OCI-LY7 (cell line): ENCODE measurements at places on chromosomes 16 and 17. TPM values are rescaled to one million over a fixed set of nuclear protein-coding genes. Genes with fewer than 3 reads are reported as not detected.
A peak's percentile ranks its signal among the peaks of the same experiment; 100 is the strongest.

The TBC1D3H gene
- total RNA-seq = not detected in 2 replicates

The CHAD gene
- total RNA-seq = not detected in 2 replicates

The TP53TG3F gene
- not detected in 2 replicates for total RNA-seq

The KRTAP2-3 gene
- total RNA-seq = not detected in 2 replicates

The DLX4 gene
- total RNA-seq = 0.27 and 1.3 TPM in 2 replicates

The RAB37 gene
- total RNA-seq = 12.7 and 18.9 TPM in 2 replicates

The TNFRSF13B gene
- 5.7 and 7.5 TPM in 2 replicates for total RNA-seq

- DNase-seq = no peak
Measured at GRCh38 chr16:15916323-15916722, 27.9 kb upstream of the CEP20 start.

DNA sequence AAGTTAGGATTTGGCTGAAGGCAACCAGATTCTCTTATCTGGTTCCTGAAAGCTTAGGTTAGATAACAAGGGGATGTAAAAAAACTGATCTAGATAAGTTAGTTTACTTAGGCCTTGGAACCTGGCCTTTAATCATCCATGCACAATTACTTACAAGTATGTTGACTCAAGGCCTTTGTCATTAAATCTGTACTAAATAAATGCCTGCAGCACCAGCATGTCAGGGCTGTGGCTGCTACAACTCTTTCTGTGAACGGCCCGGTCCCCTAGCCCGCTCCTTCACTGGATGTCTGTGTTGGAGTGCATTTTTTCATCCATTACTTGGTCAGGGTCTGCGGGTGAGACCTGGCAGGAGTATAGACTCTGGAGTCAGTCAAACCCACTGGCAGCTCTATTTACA lies 48.4 kb upstream of the ALDH3A1 start:
- DNase-seq = peak; percentile 8

DNA sequence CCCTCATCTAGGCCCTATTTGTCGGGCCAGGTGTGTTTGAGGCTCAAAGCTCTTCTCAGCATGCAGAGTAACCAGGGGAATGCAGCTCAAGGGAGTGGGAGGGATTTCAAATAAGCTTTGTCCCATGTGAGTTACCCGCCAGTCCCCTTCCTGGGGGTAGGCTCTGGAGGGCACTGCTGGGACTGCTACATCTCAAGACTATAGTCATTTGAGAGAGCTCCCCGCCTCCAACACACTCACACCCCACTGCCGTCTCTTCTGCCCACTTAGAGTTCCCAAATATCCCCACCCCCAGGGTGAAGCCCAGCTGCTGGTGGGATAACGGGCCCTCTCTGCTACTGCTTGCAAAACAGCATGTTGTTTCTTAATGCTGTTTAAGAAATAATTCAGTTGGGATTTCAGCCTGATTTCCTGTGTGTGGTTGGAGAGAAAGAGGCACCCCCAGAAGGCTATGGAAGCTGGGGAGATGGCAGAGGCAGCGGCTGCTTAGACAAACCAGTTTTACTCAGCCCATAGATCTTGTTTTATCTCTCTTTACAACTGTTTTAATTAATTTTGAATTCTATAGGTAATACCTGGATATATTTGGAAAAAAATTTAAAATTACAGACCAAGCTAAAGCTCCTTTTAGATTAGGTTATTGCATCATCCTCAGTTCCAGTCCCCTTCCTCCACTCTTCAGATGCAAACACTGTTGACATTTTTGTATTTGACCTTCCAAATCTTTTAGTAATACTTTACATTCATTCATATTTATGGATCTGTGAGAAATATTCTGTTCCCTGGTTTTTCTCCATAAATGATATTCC lies 4.1 kb upstream of the MPO start:
- DNase-seq = no peak

GRCh38 chr16:46715769-46716305 lies 26.4 kb downstream of the ORC6 start:
- no peak for DNase-seq

GRCh38 chr17:45261577-45262515 lies at the start of gene SPATA32:
SPATA32 (minus strand) TSS chr17:45262094; CDS start chr17:45262016, 78 bp downstream.
- peak; percentile 54 for DNase-seq

GRCh38 chr16:87470332-87470731 lies 22.5 kb downstream of the ZCCHC14 start:
- DNase-seq = no peak

DNA sequence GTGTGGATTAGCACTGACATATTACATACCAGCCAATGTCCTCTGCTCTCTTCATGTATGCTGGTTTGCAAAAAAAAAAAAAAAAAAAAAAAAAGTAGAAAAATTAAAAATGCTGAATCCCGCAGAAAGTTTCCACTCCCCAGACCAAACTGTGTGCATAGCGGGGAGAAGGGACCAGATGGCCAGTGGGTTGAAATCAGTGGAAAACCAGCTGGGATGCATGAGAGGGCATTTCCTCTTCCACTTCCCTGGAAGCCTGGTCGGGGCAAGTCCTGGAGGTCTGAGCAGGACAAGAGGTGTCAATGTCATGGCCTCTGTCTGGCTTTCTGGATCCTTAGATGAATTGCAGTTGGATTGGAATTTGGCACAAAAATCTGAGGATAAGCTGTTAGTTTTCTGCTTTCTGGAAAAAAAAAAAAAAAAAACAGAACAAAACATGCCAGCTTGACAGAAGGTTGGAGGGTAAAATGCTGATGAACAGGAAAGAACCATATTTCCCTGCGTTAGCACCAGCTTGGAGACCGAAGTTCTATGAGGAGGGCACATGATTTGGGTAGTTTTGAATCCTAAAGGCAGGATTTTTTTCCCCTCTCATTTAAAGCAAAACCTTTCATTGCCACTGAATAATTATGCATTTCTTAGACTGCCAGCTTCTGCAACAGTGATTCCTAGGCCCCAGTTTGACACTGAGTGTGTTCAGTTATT lies 941.5 kb upstream of the EEF2KMT start:
- no peak for DNase-seq

DNA sequence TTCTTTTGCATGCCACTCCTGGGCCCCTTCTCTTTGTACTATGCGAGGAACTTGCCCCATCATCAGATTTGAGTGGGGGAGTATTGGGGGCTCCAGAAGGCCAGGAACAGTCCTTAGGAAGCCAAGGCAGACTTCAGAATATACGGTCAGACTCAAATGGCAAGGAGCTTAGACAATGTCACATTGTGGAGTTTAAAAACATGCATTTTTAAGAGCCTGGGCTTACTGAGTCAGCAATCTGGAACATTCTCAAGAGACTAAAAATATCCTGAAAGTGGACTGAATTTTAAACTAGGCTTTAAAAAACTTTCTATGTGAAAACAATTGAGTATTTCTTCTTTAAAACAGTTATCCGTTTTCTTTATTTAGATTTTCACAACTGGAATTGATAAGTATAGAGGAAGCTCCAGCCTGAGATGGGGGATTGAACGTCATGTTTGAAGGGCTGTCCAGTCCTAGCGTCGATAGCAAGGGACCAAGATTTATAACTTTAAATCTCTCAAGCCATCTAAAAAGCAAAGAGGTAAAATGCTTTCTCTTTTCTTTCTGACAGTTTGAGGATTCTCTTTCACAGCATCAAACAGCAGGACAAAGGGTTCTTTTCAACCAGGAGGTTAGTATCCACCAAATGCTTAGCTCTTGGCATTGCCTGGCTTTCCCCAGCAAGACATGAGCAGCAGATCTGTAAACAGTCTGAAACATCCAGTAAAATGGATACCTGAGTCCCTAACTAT lies 45.8 kb upstream of the CDRT4 start:
- no peak for DNase-seq

DNA sequence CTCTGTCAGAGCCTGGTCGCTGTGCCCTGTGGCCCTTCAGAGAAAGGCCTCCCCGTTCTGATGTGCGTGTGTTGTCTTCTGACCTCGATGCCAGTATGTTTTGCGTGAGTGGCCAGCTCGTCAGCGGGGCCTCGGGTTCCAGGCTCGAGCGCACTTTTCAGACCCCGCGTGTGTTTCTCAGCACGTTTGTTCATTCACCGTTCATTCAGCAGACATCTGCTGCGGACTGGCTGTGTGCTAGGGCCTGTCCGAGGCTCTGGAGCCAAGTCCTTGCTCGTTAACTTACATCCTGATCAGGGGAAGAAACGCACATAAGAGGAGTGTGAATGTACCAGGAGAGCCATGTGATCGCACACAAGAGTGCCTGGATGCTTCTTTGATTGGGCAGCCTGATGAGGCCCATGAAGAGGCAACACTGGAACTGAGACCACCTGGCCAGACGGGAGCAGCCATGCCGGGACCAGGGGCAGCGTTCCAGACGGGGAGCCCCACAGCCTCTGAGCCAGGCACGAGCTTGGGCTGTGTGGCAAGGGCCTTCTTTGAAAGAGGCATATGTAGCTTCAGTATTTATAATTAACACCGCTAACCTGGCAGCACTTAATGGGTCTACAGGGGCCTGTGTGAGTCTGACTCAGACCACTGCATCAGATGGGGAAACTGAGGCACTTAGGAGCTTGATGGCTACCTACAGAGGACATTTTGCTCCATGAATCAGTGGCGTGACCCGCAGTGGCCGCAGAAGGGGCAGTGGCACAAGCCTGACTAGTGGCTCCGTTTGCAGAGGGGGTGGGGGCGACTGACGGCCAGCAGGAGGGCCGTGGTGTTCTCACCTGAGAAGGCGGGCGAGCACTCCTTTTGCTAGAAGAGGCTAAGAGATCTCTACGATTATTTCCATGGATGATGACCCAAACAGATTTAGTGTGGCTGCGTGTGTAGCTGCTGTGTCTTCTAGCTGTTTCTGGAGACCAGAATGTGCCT lies 187.9 kb upstream of the CHMP6 start:
- no peak for DNase-seq

DNA sequence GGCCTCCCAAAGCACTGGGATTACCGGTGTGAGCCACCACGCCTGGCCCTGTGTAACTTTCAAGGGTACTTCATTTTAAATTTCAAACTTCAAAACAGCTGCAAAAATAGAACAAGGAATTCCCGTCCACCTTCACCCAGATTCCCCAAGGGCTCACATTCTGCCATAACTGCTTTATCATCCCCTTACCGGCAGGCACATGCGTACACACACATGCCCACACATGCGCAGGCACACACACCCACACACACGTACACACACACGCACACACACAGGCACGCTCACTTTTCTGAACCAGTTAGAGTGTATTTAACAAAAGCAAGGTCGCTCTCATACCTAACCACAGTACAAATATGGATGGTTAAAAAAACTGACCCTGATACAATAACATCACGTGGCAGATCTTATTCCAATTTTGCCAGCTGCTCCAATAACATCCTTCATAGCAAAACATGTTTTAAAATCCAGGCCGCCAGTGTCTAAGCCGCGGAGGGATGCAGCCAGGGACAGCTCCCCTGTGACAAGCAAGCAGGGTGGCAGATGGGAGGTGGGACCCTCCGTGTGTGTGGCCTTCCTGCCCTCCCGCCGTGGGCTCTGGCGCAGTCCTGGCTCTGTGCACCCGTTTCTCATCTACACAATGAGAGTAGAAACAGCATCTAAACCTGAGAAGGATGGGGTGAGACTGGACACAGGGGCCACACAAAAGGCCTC lies 23.1 kb downstream of the PDIA2 start:
- DNase-seq = no peak

GRCh38 chr17:14310605-14311004 lies 9.7 kb downstream of the HS3ST3B1 start:
- DNase-seq = no peak

DNA sequence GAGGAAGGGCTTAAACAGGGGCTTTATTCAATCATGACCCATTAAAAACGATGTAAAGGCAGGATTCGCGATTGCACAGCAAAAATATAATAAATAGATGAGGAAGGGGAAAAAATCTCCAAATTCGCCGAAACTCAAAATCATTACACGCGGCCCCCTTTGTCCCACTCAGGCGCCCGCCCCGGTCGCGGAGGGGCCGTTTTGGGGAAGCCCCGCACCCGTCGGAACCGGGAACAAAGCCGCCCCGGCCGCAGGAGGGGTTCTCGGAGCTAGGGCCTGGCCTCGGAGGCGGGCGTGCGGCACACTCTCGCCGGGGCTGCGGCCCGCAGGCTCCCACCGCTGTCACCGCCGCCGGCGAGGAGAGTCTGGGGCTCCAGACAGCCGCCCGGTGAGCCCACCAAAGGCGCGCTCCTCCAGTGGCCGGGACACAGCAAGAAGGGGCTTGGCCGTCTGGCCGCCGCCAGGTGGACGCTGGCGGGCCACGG lies 521 bp downstream of the C16orf87 start:
- DNase-seq = peak; percentile 66

- DNase-seq = no peak
Measured at GRCh38 chr17:8464941-8465340, 29.3 kb downstream of the NDEL1 start.

GRCh38 chr16:31527734-31528274 lies at the start of gene AHSP:
AHSP (plus strand) TSS chr16:31527900; CDS start chr16:31528140, 240 bp downstream.
- DNase-seq = no peak

- DNase-seq = no peak
Measured at GRCh38 chr17:50830994-50831393, 4.4 kb upstream of the WFIKKN2 start.

- no peak for DNase-seq
Measured at GRCh38 chr17:79075446-79075750, 774 bp downstream of the ENGASE start.

DNA sequence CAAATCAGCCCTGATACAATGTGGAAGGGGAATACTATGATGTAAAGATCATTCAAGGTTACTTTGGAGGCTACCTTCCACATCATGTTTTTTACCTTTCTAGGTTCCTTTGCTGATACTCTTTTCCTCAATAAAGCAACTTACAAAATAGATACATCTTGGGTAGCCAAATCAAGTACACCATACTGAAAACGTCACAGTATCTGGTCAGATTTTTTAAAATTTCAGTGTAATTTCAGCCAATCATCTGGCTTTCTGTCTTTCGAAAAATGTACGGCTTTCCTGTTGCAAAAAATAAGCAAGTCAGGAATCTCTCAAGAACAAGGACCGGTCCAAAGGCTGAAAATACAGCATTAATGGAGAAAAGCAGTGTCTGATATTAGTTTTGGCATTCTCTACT lies 15.6 kb upstream of the MED13 start:
- no peak for DNase-seq

DNA sequence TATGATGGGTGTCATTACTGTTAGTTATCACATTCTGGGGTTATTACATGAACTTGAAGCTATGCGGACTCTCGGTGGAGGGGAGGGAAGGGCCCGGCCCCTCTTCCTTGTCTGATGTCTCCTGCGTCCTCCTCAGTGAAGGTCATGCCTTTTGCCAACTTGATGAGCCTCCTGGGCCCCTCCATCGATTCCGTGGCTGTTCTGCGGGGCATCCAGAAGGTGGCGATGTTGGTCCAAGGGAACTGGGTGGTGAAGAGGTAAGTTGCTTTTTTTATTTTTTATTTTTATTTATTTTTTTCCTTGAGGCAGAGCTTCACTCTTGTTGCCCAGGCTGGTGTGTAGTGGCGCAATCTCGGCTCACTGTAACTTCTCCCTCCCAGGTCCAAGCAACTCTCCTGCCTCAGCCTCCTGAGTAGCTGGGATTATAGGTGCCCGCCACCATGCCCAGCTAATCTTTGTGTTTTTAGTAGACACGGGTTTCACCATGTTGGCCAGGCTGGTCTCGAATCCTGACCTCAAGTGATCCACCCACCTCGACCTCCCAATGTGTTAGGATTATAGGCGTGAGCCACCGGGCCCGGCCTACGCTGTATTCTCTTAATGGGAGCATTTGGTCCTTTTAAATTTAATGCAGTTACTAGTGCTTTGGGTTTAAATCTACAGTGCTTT lies 21.6 kb downstream of the POLR3E start:
- DNase-seq = peak; percentile 35
